CD4-positive, alpha-beta T cell treated with Interleukin-10 for 1 hour (primary cell): ENCODE measurements at places on chromosomes 4 and X.

DNA sequence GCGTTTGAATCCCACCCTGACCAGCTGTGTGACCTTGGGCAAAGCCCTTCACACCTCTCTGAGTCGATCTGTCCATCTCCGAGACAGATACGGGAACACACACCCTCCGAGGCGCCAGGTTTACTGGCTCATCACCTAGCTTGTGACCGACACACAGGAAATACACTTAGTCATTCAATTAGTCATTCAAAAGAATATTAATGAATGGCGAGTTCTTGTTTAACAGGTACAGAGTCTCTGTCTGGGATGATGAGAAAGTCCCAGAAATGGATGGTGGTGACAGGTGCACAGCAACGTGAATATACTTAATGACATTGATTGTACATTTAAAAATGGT, 80.6 kb downstream of the PPP2R2C start:
- no peak for DNase-seq

DNA sequence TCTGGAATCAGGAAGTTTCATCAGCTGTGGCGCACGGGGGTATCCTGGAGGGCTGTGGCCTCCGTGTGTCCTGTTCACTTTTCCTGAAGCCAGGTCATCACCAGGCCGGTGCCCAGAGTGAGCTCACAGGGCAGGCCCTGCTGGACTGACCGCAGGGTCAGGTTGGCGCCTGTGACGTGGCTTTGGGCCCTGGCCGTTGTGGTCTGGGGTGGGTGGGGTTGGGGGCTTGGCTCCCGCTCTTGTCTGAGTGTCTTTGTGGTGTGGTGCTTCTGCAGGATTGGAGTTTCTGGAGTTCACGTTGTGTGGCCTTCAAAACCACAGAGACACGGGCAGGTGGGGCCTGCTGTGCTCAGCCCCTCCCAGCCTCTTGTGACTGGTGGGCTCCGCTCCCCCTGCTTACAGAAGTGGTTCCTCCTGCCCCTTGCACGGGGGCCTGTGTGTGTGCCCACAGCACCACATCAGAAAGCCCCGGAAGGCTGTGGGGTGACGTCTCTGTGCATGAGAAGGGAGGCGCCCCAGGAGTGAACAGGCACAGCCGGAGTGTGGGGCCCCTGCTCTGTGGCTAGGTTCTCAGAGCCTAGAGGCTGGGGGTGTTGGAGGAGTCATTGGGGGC, 9.5 kb downstream of the RGS12 start:
- peak; percentile 86 for DNase-seq

GRCh38 chr4:53671757-53672156, 80.5 kb upstream of the LNX1 start:
- no peak for DNase-seq

DNA sequence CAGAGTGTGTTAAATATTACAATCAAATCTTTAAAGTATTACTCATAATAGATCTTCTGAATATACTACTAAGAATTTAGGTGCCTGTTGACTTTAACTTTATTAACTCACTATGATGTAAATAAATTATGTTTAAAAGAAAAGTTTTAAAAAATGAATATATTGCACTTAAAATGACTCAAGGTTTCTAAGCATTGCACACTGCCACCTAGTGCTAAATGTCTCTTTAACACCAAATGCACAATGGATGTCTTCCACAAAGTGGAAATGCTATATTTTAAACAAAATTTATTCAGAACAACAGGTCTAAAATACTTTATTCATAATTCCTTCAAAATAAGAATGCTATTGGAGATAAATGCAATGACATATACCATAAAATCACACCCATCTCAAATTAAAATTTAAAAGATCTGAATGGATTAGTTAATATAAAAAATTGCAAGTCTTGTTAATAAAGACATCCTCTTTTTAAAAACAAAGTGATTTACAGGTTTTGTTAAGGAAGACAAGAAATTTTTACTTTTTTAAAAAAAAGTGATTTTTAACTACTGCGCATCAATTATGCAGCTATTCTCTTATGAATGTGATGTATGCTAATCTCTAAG, 5.5 kb downstream of the INPP4B start:
- peak; percentile 49 for DNase-seq

DNA sequence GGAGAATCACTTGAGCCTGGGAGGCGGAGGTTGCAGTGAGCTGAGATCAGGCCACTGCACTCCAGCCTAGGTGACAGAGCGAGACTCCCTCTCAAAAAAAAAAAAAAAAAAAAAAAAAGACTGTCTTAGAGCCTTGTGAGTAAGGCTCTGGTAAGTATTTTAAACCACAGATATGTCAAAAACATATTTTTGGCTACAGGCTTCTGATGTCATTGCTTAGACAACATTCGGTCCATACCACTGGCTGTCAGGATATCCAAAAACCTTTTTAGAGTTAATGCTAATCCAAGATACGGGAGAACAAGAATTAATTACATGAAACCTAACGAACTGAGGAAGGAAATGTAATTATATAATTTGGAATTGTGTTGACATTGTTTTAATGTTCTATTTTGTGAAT, 999.5 kb upstream of the PABPC4L start:
- no peak for DNase-seq

GRCh38 chr4:169485791-169486742, 126.3 kb downstream of the NEK1 start:
- DNase-seq: peak; percentile 45

- DNase-seq: no peak
These were observed 1416.1 kb downstream of the RPA4 start for GRCh38 chrX:98299785-98300184.

- no peak for DNase-seq
These were observed 35.1 kb downstream of the TEC start for GRCh38 chr4:48234575-48234974.

GRCh38 chr4:122117743-122118142, 34.4 kb upstream of the BLTP1 start:
- peak; percentile 33 for DNase-seq

DNA sequence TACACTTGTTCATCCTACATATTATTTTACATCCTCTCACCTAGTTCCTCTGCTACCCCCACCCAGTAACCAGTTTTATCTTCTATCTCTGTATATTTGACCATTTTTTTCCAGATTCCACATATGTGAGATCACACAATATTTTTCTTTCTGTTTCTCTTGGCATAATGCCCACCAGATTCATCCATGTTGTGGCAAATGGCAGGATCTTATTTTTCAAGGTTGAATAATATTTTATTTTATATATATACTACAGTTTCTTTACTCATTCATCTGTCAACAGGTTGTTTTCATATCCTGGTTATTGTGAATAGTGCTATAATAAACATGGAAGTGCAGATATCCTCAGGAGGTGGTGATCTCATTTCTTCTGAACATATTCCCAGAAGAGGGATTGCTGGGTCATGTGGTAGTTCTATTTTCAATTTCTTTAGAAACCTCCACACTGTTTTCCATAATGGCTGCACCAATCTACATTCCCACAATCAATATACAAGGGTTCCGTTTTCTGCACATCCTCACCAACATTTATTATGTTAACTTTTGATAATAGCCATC, 48.2 kb downstream of the THAP9 start:
- DNase-seq: no peak

GRCh38 chrX:111868726-111869638, 7.0 kb upstream of the TRPC5OS start:
- DNase-seq: no peak

- DNase-seq: no peak
These were observed 897.3 kb upstream of the TENM3 start for GRCh38 chr4:181345931-181346330.

DNA sequence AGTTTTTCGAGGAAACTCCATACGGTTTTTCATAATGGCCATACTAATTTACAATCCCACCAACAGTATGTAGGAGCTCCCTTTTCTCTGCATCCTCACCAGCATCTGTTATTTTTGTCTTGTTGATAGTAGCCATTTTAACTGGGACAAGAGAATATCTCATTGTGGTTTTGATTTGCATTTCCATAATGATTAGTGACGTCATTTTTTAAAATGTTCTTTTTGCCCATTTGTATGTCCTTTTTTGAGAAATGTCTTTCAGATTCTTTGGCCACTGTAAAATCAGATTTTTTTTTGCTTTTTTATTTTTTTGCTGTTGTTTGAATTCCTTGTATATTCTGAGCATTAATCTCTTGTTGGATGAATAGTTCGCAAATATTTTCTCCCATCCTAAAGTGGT, 243.9 kb downstream of the TRIML1 start:
- DNase-seq: no peak

GRCh38 chrX:13821738-13822137, 4.8 kb upstream of the GPM6B start:
- DNase-seq: no peak

- peak; percentile 71 for DNase-seq
These were observed 23.9 kb downstream of the STIM2 start for GRCh38 chr4:26884486-26884988.

- no peak for DNase-seq
These were observed 42.7 kb downstream of the GATB start for GRCh38 chr4:151717909-151718628.

DNA sequence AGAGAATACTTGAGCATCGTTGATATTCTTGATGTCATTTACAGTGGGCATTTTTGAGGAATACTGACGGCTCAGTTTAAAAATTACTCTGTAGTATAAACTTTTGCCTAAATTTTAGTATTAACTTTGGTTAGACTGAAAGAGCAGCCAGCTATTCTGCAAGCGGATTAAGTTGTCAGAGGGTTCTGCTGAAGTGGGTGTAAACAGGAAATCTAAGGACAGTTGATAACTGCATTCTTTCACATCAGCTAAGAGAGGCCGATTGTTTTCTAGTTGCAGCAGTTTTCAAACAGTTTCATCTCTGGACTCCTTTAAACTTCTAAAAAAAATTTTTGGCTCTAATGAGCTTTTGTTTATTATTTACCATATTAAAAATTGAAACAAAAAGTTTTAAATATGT, 149.6 kb downstream of the RAPGEF2 start:
- DNase-seq: no peak

GRCh38 chr4:124790471-124790870, 77.9 kb upstream of the ANKRD50 start:
- DNase-seq: no peak
